ENCODE measurements at places on chromosomes 2 and 18.

DNA sequence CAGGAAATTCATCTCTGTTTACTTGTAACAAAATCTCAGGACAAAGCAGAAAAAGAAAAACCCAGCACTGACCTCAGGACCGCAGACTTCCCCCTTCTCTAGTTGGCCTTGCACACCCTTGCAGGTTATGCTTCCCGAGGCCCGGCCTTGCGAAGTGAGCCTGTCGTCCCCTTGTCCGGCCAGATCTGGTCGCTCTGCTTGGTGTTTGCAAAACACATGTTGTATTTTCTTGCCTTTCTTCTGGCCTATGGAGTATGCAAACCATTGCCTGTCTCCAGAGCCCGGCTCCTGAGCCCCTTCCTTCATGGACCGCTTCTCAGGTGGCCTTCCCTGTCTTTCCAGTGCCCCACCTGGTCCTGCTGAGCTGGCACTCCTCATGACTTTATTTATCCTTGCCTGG is 4.8 kb downstream of the IMPA2 start:
- DNase-seq: no peak

GRCh38 chr2:45741161-45741850 is 89.8 kb downstream of the PRKCE start:
- no peak for DNase-seq

DNA sequence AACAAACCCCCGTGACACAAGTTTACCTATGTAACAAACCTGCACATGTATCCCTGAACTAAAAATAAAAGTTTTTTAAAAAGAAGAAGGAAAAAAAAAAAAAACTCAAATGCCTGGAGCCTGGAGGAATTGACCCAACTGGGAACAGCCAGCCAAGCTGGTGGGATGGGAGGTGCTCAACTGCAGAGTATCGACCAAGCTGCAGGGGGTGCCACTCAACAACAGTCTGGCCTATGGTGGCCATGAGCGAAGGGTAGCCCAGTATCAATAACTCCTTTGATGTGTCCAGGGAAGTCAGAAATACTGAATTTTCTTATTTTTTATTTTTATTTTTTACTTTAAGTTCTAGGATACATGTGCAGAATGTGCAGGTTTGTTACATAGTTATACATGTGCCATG is 310.3 kb upstream of the DLGAP1 start:
- DNase-seq: no peak

DNA sequence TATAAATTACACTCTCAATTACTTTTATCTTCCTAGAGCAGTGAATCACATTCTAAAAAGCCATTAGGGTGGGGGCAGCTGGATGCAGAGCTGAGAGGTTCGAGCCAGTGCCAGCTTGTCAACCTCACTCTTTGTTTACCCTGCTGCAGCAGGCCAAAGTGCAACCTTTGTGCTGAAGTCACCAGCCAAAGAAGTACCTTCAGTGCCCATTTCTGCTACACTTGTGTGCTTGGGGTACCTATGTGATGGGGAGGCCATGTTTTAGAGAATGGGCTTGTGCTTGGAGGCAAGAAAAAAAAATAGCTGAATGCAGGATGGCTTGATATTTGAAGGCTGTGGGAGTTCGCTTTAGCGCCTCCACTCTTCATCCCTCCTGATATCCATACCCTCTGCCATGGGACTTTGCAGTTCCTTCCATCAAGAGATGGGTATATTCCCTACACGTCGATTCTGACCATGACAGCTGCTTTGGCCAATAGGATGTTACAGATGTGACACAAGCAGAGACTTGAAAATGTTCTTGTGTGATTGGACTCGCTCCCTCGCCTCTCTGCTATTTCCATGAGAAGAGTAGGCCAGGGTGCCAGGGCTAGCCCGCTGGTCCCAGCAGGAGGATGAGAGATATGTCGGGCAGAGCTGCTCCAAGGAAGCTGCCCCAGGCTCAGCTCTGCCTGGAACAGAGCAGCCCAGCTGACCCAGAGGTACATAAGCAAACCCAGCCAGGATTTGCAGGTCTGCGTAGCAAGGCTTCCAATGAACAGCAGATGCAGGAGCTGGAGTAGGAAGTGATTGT is 12.7 kb upstream of the FZD5 start:
- no peak for DNase-seq

- no peak for DNase-seq
Measured at GRCh38 chr2:9565436-9566153, 10.0 kb upstream of the ADAM17 start.

DNA sequence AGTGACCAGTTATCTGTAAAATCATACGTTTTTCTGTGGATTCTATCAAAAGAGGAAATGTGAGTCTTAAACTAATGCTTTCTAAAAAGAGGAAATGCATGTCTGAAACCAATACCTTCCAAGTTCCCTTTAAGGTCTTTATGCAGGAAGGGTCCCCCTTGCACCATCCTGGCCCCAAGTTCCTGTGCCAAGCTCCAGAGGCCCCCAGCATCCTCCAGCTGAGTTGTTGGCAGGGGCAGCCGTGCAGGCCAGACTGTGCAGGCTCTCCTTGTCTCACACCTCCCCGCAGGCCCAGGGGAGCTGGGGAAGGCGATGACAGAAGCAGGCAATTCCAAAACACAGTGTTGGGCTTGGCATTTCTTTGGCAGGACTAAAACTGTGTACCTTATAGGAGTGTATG is 39.2 kb downstream of the DPYSL5 start:
- DNase-seq: no peak

DNA sequence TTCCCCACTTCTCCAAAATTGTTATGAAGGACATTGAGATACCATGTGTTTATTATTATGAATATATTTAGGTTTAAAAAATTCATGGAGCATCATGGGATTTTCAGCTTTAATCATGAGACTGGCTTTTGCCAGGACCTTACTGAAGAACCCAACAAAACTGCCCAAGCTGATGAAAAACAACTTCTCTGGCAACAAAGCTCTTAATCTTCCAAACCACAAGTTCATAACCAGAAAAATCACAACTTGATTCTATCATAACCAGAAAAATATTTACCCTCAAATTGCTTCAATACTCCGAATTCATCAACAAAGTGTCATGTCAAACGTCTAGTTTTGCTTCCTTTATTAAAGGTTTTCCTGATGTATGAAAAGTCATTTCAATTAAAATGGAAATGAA is 971.8 kb upstream of the ACVR2A start:
- DNase-seq: no peak

DNA sequence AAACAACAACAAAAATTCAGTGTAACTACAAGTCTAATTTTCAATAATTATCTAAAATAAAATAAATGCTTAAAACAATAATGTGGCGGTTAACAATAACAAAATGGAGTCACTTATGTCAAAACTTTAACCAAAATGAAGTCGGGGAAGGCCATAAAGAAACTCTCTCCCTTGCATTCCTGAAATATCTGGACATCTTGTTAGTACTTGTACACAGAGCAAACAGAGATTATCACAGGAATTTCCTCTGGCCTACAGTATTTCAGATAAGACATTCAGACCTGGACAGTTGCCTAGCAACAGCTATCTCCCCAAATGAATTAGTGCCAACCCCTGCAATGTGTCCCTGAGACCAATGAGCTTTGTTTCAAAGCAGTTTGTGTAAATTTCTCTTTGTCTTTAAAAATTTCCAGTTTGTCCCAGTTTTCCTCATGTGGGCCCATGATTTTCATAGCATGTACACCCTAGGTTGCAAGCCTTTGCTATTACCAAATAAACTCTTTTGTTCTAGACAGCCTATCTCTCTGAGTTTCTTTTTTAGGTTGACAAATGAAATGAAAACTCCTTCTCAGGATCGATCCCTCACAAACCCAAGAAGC is 68.6 kb downstream of the EXOC6B start:
- no peak for DNase-seq

DNA sequence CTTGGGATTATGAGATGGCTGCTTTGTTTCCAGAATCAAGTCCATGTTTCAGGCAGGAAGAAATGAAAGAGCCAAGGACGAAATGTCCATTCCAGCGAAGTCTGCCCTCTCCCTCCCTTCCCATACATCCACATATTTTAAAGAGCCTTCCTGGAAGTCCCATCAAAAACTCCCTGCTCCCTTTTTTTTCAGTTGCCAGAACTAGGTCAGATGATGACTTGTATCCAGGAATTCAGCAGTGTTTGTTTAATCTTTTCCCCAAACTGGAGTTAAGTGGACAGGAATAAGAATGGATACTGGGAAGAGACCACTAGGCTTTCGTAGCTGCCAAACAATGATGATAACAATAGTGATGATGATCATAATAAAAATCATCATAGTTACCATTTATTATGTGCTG is 198.7 kb downstream of the MEIS1 start:
- DNase-seq: no peak

DNA sequence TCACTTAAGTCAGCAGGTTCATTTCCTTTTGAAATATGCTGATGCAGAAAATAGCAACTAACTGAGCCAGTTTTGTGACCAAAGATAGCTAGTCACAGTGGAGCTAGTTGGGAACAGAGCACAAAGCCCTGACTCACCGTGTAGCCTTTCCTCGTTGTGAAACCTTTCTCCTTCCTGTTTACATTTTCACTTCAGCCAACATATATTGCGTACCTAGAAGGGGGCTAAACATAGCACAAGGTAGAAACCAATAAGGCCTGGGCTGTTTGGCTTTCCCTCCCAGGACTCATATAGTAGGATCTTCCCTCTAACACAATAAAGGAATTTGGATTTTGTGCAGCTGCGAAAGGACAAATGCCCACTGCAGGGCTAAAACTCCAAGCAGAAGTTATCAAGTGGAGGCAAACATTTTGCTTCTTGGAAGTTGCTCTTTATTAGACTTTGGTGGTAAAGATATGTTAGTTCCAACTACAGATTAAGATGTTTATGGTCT is 24.5 kb upstream of the LPIN2 start:
- DNase-seq: peak; percentile 30

GRCh38 chr2:211408483-211408891 is 852.1 kb downstream of the CPS1 start:
- no peak for DNase-seq

DNA sequence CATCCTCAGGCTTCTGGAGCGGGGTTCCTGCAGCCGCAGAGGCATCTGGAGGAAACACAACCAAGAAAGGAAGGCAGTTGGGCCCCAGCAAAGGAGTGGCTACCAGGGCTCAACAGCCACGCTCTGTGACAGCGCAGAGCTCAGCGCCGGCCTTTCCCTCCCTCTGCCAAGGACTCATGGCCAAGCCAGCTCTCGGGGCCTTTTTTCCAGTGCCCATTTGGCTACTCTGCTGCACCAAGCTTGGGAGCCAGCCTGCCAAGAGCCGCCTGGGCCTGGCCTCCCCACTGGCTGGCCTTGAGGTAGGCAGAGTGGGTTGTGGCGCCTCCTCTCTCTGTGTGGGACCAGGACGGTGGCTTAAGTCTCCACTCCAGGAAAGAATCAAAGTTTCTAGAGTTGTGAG is 7.2 kb upstream of the CCDC74A start:
- DNase-seq: no peak

DNA sequence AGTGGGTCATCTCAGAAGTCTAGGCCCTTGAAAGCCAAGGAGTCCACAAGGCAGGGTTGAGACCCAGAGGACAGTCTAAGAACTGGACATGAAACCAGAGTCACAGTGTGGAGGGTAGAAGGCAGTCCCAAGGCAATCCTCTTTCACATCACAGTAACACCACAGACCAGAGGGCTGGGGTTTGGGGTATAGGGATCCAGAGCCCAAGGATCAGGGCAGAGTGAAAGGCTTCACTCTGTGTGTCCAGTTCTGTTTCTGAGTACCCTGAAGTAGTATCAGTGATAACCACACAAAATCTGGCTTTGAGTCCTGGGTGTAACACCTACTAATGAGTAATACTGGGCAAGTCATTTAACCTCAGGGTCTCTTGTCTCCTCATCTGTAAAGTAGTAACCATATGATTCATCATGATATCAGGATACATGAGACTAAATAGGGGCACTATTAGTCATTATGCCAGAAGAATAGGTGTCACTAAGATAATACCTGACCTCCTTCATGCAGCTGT is 91.0 kb downstream of the ICA1L start:
- no peak for DNase-seq

Measured in CD4-positive, alpha-beta T cell treated with Interleukin-6 at 100 ng/mL for 8 hours (primary cell).